ENCODE measurements at places on chromosomes 2 and 18. TPM values are rescaled to one million over a fixed set of nuclear protein-coding genes. Genes with fewer than 3 reads are reported as not detected.

The KCTD1 gene
- 3.7 TPM for total RNA-seq

The AGFG1 gene
- 20.9 TPM for total RNA-seq

The FAM237A gene
- not detected for total RNA-seq

The PIKFYVE gene
- 22.4 TPM for total RNA-seq

The PKP4 gene
- total RNA-seq = 26.1 TPM

The CERKL gene
- total RNA-seq = not detected

The ACKR3 gene
- total RNA-seq = 21.4 TPM

The ORC4 gene
- total RNA-seq = 32.4 TPM

The VWA3B gene
- not detected for total RNA-seq

The IL1RL1 gene
- total RNA-seq = 1.0 TPM

The SLC9A2 gene
- total RNA-seq = 2.1 TPM

The UPP2 gene
- total RNA-seq = not detected

The TAF1B gene
- 36.5 TPM for total RNA-seq

The ASXL3 gene
- total RNA-seq = 7.3 TPM

The TMEM182 gene
- 152 TPM for total RNA-seq

The CPO gene
- not detected for total RNA-seq

The IL36G gene
- not detected for total RNA-seq
